Stimulated activated CD4-positive, alpha-beta T cell treated with anti-CD3 and anti-CD28 coated beads, Interleukin-4, amount 100 ng/mL, for 4 hours (primary cell): ENCODE measurements at places on chromosomes 3 and 15.

GRCh38 chr3:113210604-113211329 lies 590 bp upstream of the BOC start:
- no peak for DNase-seq

- no peak for DNase-seq
Measured at GRCh38 chr15:94445566-94446160, 214.3 kb downstream of the MCTP2 start.

DNA sequence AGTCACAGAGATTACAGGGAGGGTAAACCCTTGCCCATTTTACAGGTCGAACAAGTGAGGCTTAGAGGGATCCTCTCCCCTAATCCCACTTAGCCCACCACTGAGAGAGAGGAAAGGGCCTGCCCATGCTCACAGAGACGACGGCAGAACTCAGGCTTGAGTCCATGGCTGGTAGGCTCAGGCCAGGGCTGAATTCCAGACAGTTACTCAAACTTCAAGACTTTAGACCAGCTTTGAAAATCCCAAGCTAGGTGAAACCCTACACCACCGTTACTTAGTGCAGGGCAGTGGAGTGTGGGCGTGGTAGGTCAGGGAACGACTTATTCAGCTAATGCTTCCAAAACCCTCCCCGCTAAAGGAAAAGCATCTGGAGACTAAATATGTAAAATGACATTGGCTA lies 16.4 kb downstream of the GRIP2 start:
- DNase-seq, result no peak

- DNase-seq, result no peak
Measured at GRCh38 chr3:141875893-141876380, 506 bp upstream of the ATP1B3 start.

- DNase-seq, result no peak
Measured at GRCh38 chr15:48693484-48693883, 48.0 kb upstream of the FBN1 start.

GRCh38 chr3:66399529-66400232 lies 101.1 kb downstream of the LRIG1 start:
- no peak for DNase-seq

GRCh38 chr3:76181213-76181612 lies 395.9 kb upstream of the ZNF717 start:
- no peak for DNase-seq

GRCh38 chr15:45640616-45641015 lies 5.8 kb downstream of the SQOR start:
- DNase-seq, result no peak

GRCh38 chr3:144866476-144866875 lies 894.9 kb downstream of the DIPK2A start:
- no peak for DNase-seq

DNA sequence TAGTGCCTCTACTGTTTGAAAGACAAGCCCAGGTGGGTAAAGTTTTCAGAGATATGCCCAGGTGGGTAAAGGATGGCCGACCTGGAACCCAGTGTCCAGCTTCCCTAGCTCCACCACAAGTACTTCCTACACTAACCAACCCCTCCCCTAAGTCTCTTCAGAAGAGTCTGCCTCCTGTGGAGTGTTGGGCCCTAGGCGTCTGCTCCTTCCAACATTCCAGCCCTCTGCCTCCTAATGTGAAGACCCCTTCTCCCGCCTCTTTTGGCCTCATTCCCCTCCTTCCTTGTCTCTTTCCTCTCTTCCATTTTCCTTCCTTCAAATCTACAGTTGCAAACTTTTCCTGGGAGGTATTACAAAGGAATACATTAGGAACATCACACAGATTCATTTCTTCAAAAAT lies 38.6 kb downstream of the CNTN3 start:
- DNase-seq, result no peak

DNA sequence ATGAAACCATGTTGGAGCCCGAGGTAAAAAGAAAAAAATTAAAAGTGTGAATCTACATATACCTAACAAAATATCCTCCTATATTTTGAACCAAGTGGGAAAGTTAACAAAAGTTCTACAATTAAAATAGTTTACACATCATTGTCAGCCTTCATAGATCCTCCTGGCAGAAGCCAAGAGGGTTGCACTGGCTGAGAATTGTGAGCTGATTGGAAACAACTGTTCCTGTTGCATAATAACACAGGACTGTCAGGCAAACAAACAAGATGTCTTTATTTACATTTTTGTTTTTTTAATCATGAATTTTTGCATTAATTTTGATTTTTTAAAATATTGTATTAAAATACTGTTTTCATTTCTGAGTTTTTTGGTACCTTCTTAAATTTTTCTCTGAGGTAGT lies 215.2 kb upstream of the MME start:
- no peak for DNase-seq

DNA sequence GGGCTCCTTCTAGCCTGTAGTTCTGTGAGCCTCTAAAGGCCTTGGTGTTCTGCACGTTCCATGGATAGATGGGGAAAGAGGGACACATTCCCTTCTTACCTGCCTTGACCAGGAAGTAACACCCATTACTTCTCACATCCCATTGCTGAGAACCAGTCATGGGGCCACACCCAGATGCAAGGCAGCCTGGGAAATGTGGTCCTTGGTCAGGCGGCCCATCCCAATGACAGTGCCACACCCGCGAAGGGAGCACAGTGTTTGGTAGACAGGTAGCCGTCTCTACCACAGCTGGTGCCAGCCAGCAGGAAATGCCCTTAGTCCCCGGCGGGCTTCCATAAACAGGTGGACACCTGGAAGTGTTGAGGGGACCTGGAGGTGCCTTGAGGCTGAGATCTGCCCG lies 23.2 kb upstream of the LCTL start:
- DNase-seq, result no peak

GRCh38 chr3:100374521-100374920 lies 26.4 kb downstream of the TOMM70 start:
- no peak for DNase-seq

DNA sequence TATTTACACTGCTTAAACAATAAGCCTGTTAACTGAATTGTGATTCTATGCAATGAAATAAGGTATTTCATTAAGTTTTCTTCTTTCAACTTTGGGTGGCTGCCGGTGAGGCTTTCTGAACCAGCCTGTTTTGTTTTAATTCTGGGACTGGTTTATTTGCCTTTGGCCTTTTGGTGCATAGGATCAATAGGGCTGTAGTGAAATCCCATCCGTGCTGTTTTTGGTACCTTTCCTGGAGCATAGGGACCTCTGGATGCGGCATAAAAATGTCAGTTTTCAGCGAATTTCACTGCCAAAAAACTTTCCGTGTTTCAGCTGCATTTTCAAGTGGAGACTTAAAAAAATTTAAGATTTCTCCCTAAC lies 514 bp downstream of the PLS1 start:
- DNase-seq, result no peak

DNA sequence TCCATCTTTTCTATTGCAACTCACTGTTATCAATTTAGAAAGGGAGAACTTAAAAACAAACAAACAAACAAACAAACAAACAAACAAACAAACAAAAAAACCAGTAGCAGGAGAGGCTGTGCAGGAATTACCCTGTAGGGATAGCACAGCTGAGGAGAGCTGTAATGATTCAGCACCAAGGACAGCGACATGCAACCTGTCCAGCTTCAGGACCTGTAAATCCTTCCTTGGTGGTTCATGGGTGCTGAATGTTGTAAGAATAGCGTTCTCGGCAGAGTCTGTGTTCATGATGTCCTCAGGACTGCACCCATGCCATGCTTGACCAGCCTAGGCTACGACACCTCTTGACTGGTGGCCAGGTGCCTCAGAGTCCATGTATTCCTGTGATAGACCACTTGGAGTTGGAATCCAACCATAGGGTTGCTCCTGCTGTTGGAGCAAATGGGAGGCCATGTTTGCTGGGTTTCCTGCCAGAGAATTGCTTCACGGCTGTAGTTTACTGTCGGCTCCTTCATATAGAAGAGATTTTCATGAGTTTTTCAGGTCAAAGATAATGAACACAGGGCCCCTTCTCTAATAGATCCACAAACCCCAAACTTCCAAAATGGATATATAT lies 65.9 kb downstream of the CACNA2D3 start:
- DNase-seq, result no peak

DNA sequence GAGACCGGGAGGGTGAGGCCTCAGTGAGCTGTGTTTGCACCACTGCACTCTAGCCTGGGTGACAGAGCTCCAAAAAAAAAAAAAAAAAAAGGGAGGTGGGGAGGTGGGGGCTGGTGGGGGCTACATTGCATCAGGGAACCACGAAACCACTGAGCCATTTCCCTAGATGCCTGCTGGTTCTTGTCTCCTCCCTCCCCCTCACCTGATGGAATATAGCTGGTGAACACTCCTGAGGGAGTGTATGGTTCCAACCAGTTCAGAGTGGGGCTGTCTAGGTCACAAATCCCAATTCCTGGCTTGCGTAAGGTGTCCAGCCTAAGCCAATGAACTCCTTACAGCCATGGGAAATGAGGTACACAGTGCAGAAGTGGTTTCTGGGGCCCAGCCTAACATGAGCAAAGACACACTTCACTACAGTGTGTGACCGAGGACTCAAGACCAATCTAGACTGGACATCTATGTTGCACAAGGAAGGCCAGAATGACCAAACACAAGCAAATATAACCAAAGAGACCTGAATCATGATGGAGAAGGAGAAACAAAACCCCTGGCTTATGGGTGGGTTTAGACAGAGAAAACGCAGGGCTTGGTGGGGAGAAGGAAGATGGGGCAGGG lies 39.1 kb upstream of the OSBPL11 start:
- no peak for DNase-seq

GRCh38 chr15:68315495-68316031 lies 38.0 kb downstream of the FEM1B start:
- DNase-seq, result no peak

DNA sequence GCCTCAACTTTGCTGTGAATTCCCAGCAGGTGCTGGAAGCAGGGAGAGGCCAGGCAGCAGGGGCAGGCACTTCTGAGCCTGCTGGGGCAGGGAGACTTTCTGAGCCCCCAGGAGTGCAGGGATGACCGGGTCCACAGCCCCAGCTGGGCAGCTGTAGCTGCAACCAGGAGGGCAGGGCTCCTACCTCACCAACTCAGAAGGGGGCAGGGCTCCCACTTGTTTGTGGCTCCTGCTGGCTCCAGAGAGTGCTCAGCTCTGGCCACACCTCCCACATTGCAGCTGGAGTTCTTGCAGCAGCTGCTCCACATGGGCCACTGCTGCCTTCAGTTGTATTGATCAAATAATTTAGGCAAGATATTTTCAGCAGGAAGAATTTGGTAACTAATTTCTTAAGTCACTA lies 812.3 kb downstream of the NSUN3 start:
- DNase-seq, result no peak

- peak; percentile 18 for DNase-seq
Measured at GRCh38 chr3:196499807-196500524, 3.6 kb downstream of the RNF168 start.

GRCh38 chr3:112779558-112780480 lies 66.8 kb downstream of the CD200R1L start:
- DNase-seq, result no peak

GRCh38 chr15:58221591-58222241 lies 83.5 kb downstream of the AQP9 start:
- DNase-seq, result no peak

GRCh38 chr3:37646865-37647264 lies 214.8 kb upstream of the CTDSPL start:
- no peak for DNase-seq

- DNase-seq, result no peak
Measured at GRCh38 chr15:89410039-89410435, 75.4 kb upstream of the POLG start.

GRCh38 chr3:44762170-44762677 lies 630 bp downstream of the KIF15 start:
- no peak for DNase-seq
